ENCODE measurements at places on chromosomes 3 and 15.
A peak's percentile ranks its signal among the peaks of the same experiment; 100 is the strongest.

- DNase-seq, result no peak
Observed at GRCh38 chr3:157650172-157650571, 147.0 kb upstream of the VEPH1 start.

- DNase-seq, result no peak
Observed at GRCh38 chr15:82852941-82853561, 43.6 kb downstream of the WHAMM start.

GRCh38 chr15:27764339-27764738 is 334.8 kb downstream of the OCA2 start:
- DNase-seq, result no peak

DNA sequence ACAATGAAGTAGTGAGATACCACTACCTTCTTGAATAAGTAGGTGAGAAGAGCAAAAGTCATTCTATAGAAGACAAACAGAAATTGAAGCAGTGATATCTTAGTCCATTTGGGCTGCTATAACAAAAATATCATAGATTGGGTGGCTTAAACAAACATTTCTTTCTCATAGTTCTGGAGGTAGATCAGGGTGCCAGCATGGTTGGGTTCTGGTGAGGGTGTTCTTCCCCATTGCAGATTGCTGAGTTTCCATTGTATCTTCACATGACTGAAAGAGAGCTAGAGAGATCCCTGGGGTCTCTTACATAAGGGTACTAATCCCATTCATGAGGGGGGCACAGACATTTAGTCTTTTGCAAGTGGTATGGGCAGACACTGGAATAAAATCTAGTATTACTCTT is 32.9 kb upstream of the IFT57 start:
- DNase-seq, result no peak

DNA sequence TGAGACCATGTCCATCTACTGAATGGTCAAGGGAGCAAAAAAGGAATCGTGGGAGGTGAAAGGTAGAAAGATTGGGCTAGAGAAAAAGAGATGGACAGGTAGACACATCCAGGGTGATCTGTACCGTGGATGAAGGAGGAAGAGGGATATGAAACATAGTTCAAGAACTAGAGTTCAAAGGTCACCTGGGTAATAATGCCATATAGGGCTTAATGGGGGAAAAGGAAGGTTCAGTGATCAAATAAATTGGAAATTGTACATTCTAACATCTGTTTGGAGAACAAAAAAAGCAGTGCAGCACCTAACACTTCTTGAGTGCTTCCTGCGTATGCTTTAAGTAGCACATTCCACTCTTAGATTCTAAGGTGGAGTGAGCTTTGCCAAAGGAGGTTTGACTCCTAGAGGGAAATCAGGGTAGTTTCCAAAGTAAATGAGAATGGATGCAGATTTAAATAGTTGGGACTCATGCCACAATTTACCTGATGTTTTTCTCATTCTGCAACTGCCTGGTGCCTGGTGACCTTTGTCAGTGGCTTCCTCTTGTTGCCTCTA is 46.6 kb downstream of the MITF start:
- DNase-seq, result no peak

DNA sequence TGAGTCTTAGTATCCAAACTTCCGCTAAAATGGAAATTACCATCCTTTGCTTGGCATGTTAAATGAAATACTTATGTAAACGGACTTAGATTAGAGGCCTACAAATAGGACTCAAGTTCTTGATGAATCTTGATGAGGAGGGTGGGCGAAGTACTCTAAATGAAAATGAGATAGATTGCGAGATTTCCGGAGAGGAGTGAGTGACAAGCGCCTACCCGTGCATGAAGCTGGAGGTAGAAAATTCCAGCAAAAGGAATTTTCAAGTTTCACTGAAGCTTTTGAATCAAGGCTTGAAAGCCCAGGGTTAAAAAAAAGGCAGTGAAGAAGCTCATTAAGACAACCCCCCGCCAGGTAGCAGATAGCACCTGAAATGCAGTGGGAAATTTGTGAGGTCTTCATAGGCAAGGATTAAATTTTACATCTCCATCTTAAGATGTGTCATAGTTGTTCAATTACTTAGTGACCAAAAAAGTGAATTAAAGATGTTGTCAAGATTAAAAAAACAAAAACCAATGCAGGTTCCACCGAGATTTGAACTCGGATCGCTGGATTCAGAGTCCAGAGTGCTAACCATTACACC is 655 bp upstream of the RAB11A start:
- DNase-seq, result no peak

- peak; percentile 26 for DNase-seq
Observed at GRCh38 chr3:146218880-146219866, 31.7 kb downstream of the PLSCR4 start.

DNA sequence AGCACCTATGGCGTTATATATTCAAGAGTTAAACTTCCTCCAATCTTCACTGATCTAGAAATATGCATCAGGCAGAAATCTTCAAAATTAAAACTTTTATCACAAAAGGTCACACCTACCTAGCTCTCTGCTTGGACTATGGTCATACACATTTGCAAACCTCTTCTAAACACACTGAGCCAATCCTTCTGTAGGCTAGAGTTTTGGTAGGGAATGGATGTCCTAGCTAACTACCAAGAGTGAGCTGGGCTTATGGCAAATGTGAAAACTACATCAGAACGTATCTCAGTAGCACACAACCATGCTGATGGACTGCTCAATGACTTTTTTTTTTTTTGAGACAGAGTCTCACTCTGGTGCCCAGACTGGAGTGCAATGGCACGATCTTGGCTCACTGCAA is 29.6 kb downstream of the SETD2 start:
- DNase-seq, result no peak

- peak; percentile 18 for DNase-seq
Observed at GRCh38 chr3:71680603-71681002, 44.6 kb downstream of the EIF4E3 start.

GRCh38 chr3:142366434-142366833 is 81.4 kb downstream of the XRN1 start:
- peak; percentile 11 for DNase-seq

GRCh38 chr3:127263586-127264231 is 24.1 kb downstream of the PRR20G start:
- no peak for DNase-seq

GRCh38 chr15:70424937-70425411 is 327.3 kb upstream of the TLE3 start:
- no peak for DNase-seq

GRCh38 chr15:70253461-70254156 is 155.9 kb upstream of the TLE3 start:
- DNase-seq, result no peak

DNA sequence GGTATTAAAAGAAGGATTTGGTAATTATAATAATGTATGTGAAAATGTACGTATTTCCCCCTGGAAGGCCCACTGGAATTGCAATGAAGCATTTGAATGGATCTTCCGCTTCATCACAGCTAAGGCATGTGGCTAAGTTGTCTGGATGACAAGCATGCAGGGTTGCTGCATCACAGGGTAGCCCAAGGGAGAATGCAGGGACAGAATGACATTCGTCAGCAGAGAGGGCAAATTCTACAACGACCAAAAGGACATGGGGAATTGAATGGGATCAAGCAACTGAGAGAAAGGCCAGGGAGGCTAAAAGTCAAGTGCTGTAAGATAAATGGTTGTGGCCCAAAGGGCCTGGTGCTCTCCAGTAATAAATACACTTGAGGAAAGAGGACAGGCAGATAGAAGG is 95.4 kb downstream of the ISL2 start:
- DNase-seq, result peak; percentile 23

DNA sequence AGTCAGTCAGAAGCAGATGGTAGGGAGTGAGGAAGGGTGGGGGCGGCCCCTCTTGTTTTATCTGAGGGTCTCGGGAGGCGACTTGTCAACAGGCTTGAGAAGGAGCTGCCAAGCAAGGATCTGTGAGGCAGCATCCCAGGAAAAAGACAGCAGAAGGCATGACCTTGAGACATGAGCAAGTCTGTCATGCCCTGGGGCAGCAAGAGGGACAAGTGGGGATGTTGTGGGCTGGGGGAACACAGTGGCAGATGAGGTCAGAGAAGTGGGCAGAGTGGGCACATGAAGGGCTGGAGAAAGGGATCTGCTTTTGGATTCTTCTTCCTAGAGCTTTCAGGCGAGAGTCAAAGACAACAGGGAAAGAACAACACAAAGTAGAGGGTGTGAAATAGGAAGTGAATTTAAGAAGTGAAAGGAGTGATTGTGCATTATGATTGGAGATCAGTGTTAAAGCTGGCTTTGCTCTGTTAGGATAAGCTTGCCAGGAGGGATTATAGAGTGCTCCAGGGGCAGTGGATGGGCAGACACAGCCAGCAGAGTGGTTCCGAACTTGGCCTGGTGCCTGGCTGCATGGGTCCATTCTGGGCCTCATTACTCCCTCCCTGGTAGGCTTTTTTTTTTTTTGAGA is 73.3 kb downstream of the USP13 start:
- DNase-seq, result no peak

DNA sequence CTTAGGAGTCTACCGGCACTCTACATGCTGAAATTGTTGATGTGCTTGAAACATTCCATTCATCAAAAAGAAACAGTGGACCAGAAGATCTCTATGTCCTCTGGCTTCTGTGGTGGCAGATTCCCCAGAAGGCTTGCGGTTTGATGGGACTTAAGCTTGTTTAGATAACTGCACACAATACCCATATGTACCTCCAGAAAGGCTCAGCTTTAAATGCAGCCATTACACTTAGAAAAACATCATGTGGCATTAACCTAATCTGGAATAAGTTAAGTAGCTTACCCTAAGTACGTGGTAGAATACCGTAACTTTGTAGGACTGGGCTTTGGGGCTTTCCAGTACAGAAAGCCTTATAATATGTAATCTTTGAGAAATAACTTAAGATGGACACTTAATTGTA is 187.3 kb downstream of the RBMS3 start:
- DNase-seq, result no peak

GRCh38 chr3:66010739-66011655 is 27.7 kb downstream of the MAGI1 start:
- DNase-seq, result no peak

GRCh38 chr3:124032311-124032880 is 40.5 kb upstream of the ROPN1 start:
- peak; percentile 25 for DNase-seq

- no peak for DNase-seq
Observed at GRCh38 chr15:65666257-65666656, 44.5 kb downstream of the SLC24A1 start.

- DNase-seq, result no peak
Observed at GRCh38 chr3:182111967-182112366, 400.2 kb downstream of the SOX2 start.

DNA sequence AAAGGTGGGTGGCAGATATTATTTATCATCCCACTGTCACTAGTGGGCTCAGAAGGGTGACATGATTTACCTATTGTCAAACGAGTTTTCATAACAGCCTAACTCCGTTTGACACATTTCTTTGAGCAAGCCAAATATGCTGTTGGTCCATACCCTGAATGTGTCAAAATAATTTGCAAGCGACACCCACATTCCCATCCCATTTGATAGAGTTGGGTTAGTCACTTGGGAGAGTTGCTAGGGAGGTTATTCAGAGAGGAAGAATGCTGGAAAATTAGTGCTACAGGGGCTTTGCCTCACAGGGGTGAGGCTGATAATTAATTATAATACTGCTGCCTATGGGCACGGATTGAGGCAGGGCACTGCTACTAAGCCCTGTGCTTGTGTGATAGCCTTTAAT is 98.5 kb upstream of the FHIT start:
- no peak for DNase-seq

GRCh38 chr15:70509282-70509662 is 254.1 kb downstream of the UACA start:
- no peak for DNase-seq

DNA sequence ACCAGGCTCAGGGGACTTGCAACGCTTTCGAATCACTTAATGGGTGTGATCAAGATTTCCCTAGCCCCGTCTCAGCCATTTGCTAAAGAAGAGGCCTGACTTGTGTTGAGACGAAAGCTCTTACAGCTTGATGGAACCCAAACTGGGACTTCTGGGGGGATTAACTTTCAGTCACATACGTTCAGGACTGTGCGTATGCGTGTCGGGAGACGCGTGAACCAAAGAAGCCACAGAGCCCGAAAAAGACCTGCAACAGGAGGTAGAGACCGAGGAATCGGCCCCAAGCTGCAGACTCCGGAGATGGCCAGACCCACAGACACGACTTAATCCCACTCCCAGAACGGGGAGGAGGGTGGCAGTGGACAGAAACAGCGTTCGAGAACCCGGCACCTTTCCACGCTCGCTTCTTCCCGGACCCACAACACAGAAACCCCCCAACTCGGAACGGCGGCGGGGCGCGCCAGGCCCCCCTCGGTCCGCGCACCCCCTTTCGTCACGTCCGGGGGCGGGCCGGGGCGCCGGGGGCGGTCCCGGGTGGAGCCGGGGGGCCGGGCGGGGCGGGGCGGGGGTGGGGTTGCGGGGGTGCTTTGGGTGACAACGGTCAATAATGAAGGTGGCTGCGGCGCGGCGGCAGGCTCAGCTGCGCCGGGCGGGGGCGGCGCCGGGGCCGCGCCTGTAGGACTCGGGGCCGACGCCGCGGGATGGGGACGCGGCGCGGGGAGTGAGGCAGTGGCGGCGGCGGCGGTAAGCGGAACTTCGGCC is at the start of gene ATP11B:
Gene ATP11B, plus strand, starts transcription at position 604 of the 762 bp plus-strand sequence. CDS start 256 bp downstream, outside the sequence.
- peak; percentile 78 for DNase-seq

DNA sequence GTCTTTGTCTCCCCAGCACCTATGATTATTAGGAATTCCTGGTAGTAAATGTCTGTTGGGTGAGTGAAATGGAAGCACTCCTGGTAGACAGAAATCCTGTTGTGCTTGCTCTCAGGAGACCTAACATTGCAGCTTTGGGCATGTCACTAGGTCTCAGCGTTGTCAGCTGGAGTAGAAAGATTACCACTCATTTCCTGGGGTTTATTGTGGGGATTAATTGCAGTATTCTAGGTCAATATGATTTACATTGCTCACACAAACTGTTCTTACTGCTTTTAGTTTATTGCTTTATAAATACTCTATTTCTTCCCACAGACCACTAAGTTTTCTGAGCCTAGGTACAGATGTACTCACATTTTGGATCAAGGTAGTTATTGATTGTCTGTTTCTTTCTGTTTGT is 5.1 kb downstream of the TSEN2 start:
- DNase-seq, result no peak
